Activated naive CD4-positive, alpha-beta T cell treated with anti-CD3 and anti-CD28 coated beads for 36 hours (primary cell): ENCODE measurements at places on chromosomes 3 and 15.

DNA sequence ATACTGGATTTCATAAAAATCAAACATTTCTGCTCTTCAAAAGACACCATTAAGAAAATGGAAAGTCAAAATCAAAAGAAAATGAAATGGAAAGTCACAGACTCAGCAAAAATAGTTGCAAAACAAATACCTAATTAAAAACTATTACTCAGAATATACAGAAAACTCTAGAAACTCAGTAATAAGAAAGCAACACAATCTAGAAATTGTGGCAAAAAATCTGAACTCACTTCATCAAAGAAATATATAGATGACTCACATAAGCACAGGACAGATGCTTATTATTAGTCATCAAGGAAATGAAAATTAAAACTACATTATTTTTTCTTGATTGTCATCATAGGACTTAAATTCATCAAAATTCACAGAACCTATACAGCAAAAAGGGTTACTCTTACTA lies 430.0 kb downstream of the SHQ1 start:
- no peak for DNase-seq

DNA sequence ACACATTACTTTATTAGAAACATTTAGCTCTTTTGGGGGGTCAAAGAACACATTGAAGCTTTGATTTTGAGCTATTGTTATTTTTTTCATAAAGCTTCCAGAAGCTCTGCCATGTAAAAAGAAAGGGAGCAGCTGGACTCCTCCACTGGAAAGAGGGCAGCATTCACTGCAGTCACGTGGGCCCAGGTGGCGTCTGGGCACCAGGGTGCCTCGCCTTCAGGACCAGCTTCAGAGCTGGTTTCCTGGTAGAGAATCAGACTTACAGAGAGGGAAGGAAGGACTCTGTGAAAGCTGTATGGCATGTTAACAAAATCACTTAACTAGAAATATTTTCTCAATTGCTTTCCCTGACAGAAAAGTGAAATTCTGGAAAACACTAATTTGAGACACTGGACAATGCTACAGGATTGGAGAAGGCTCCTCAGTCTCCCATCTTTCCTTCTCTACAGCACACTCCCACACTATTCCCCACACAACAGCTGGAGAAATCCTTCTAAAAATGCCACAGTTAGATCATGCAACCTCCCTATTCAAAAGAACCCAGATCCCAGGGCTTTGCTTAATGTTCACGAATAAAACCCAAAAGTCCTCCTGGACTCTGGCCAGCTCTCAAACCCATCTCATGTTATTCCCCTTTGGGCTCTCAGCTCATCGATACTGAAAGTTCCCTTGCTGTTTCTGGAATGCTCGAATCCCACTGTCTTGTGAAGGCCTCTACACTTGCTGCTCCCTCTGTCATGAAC lies 83.2 kb downstream of the NFKBIZ start:
- no peak for DNase-seq

GRCh38 chr3:169286214-169286613 lies 377.3 kb downstream of the MECOM start:
- DNase-seq, result no peak

DNA sequence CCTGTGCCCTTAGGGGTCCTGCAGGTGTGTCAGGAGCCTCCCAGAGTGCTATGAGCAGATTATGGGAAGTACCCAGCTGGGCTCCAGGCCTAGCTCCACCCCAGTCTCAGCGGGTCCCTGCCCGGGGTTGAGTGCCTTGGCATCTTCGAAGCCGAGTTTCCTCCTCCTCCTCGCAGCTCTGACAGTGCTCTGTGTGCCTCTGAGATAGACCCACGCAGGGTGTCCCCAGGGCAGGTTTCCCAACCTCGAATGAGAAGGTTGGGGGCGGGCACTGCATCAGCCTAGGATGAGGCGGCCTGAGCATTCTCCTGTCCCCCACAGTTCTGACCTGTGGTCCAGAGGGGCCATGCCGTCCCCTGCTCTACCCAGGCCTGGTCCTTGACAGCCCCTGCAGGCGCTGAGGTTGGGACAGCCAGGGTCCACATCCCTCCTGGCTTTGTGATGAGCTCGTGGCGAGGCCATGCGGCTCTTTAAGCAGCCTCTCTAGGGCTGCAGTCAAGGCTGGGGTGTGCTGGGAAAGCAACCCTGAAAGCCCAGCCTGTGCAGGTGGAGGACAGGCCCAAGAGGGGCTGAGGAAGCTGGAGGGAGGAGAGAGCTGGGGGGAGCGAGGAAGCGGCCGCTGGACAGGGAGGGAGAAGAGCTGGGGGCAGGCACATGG lies 20.2 kb upstream of the SKOR1 start:
- no peak for DNase-seq

DNA sequence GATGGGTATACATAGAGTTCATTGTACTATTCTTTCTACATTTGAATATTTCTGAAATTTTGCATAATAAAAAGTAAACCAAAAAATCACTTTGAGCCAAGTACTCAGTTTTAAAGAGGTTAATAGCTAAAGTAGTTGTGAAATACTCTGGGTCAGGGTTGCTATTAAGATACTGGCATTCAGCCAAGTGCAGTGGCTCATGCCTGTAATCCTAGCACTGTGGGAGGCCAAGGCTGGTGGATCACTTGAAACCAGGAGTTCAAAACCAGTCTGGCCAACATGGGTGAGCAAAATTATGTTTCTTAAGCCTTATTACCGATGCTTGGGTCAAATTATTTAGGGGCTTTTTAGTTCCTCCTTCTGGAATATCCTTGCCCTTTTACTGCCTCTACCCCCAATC lies 122.0 kb upstream of the MELTF start:
- DNase-seq, result no peak

GRCh38 chr3:195086885-195087284 lies 184.1 kb downstream of the XXYLT1 start:
- no peak for DNase-seq
